ENCODE measurements at places on chromosomes 11 and 22.

GRCh38 chr11:64667154-64667745, 55.7 kb downstream of the NRXN2 start:
- DNase-seq: no peak

DNA sequence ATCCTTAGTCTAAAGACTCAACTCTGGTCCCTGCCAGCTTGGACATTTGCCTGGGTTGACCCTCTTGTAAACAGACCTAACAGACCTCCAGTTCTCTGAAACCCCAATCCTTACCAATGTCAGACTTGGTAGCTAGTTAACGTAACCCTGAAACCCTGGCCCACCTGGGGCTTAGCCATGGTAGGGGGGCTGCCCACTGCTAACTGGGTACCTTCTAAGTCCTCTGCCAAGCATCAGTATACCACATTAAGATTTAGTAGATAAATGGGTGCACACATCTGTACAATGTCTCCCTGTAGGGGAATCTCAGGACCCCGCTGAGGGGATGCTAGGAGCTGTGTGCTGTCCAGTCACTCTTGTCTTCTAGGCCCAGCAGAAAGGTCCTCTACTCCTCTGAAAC, 29.9 kb upstream of the TH start:
- no peak for DNase-seq

- DNase-seq: no peak
Observed at GRCh38 chr11:46982797-46983452, 46.4 kb downstream of the CSTPP1 start.

GRCh38 chr11:20035701-20036601, 124.3 kb downstream of the DBX1 start:
- DNase-seq: peak; percentile 87

- DNase-seq: no peak
Observed at GRCh38 chr22:26847046-26847445, 189.7 kb downstream of the MIAT start.

DNA sequence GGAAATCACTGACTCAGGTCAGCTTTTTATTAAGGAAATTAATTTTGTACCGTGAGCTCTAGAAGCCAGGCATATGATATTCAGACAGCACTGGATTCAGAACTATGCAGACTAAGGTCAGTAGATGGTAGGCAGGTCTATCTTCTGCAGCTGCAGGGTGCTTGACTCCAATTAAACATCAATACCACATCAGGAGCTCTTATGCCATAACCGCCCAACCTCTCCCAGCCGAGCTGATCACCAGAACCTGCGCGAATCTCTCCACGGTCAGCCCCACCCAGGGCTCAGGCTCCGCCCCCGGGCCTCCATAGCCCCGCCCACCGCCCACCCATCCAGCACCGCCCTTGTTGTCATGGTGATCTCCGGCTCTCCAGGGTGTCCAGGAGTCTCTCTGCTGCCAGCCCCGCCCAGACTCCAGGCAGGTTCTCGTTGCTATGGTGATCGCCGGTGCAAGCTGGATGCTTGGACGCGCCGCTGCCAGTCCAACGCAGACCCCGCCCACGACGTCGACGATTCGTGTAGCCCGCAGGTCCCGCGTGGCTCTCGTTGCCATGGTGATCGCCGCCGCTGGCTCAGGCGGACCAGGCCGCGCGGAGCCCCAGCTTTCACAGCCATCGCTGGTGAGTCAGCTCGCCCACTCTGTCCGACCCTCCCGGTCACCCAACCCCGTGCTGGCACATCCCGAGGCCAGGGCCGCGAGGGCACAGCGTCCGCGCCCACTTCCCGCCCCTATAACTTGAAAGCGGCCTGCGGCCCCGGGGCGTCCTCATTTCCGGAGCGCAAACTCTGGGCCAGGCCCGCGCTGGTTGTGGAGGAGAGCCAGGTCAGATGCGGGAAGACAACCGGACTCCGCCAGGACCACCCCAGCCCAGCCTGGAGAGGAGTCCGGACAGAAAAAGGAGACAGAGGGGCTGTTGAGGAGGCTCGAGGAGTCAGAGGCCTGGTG, at the start of gene RAB36:
TSS of gene RAB36 (plus strand) at position 546 of the 946 bp plus-strand sequence. CDS start 1,140 bp downstream, outside the sequence.
- DNase-seq: peak; percentile 98

GRCh38 chr22:26484360-26484706, 656 bp downstream of the SRRD start:
- no peak for DNase-seq

DNA sequence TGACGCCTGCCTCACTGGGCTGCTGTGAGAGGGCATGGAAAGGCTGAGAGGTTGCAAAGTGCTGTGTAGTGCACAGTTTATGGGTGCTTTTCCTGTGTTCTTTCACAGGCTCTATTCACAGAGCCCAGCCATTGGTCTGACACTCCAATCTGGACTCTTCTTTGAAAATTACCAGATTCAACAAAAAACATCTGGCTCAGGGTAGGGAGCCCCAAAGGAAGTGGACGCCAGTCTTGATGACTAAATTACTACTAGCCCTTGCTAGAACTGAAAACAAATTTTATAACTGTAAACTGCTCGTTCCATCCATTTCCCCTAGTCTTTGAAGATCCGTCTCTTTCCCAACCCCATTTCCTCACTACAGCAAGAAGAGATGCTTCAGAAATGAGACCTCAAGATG, 178.6 kb downstream of the TENM4 start:
- DNase-seq: peak; percentile 70

GRCh38 chr11:15307619-15308024, 192.9 kb downstream of the INSC start:
- no peak for DNase-seq

All from AG20443 (cell line).